NCI-H1092 treated with DMSO at 0.1 percent for 48 hours (cell line): ENCODE measurements at places on chromosomes 11 and 22.

DNA sequence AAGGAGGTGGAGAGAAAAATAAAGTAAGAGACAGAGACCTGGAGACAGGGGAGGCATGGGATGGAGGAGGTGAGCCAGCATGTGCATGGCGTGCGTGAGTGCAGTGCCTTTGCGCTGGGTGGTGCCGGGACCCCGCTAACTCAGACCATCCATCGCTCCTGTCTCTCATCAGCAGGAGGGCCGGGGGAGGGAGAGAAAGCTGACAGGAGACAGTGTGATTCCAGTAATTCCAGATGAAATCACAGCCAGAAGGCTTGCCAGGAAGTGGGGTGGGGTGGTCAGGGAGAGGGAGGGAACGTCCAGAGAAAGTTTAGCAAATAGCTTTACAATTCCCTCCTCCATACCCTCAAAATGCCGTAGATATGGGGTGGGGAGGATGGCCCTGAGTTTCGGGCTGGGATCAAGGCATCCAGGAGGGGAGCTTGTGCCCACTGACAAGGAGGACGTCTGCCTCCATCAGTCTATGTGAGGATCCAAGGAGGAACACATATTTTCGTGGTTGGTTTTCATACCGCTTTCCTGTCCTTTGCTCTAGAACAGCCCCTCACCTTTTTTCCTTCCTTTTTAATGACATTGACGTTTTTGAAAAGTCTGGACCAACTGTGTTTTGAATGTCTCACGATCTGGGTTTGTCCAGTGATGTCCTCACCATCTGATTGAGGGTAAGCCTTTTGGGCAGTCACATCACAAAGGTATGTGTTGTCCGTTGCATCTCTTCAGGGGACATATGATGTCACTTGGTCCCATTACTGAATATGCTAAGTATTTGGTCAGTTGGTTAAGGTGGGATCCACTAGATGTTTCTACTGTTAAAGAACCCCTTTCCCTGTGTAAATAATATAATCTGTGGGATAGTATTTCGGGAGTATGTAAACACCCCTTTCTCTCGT is 567.3 kb downstream of the MIAT start:
- DNase-seq, result no peak

GRCh38 chr11:32894921-32895320 is 2.3 kb downstream of the QSER1 start:
- no peak for DNase-seq

DNA sequence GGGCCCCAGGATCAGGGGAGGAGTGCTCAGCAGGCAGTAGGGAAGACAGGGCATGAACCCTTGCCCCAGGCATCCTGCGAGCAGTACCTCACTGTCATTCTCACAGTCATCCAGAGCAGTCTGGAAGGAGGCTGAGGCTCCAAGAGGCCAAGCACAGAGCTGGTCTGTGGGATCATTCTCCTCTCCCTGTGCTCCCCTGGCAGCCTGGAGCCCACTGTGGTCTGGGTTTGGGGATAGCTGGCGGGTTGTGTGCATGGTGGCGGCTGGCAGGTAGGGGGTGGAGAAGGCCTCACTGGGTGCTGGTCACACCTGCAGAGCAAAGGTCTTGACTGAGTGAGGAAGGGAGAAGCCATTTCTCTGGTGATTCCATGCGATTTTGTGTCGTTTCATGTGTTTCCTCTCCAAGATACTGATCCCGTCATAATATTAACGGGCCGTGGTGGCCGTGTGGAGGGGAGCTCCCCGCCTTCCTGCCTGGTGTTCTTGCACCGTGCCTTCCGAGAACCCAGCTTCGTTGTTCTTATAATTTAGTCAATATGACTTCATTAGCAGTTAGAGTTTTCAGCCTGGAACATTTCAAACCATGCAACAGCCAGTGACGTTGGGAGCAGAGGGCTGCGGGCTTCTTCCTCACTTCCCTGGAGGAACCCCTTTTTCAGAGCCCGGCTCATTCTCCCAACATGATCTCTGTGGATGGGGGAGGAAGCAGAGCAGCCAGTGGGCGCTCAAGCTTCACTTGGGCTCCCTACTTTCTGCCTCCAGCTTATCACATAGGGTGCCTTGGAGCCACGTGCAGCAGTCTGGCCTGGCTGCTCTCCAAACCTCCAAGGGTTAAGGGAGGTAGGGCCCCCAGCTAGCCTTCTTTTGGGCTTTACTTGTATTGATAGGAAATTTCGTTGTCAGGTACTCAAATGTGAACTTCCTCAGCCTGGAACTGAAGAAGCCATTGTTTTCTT is 20.8 kb upstream of the ADORA2A start:
- DNase-seq, result no peak

DNA sequence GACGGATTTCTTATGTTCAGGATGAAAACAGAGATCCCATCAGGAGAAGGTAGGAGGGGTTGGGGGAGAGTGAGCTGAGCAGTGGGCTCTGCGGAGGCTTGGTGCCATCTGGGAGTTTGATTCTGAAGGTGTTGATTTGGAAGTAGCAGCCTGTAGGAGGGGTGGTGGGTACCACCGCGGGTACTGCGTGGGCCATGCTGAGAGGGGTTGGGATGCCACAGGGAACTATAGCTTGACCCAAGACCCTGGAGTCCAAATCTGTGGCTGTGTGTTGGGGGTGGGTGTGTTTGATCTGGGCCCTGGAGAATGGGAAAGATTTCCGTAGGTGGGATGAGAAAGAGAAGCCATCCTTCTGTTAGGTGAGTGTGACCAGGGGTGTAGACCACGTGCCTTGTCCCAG is 5.0 kb downstream of the INCENP start:
- DNase-seq, result no peak

GRCh38 chr22:39908737-39909136 is 7.9 kb downstream of the GRAP2 start:
- no peak for DNase-seq

GRCh38 chr22:22516992-22517391 is 3.1 kb downstream of the ZNF280A start:
- DNase-seq, result no peak

DNA sequence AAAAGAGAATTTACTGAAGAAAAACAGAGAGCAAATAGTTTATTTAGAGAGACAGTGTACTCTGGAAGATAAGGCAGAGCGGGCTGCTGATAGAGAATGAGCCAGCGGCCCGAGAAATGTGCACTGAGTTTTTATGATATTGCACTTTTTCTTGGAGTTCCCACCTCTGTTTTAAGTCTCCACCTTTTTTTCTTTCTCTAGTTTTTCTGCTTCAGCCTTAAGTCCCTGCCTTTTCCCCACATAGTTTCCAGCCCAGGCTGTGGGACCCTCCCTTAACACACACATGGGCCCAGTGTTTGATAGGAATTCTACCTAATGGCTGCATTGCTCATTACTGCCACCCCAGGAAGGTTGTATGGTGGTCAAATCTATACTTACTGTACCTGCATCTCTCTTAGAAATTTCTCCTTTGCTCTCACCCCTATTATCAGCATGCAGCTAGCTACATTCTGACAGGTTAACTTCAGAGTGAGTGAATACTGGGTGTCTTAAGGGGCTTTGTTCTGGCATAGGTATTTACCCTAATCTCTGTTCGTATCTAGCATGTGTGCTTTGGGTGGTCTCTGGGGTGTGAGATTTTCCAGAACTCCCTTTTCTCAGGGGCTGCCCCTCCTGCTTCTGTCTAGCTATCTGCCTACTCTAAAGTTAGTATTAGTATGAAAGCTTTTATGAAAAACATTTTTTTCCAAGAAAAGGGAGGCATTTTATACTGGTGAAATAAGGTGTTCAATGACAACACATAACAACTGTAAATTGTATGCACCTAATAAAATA is 127.3 kb upstream of the TOP3B start:
- no peak for DNase-seq

GRCh38 chr11:101840704-101841103 is 74.1 kb upstream of the CEP126 start:
- DNase-seq, result no peak

- peak; percentile 74 for DNase-seq
Measured at GRCh38 chr11:71396548-71397123, 51.6 kb downstream of the DHCR7 start.

- DNase-seq, result no peak
Measured at GRCh38 chr11:76684516-76684915, 14.0 kb upstream of the LRRC32 start.

DNA sequence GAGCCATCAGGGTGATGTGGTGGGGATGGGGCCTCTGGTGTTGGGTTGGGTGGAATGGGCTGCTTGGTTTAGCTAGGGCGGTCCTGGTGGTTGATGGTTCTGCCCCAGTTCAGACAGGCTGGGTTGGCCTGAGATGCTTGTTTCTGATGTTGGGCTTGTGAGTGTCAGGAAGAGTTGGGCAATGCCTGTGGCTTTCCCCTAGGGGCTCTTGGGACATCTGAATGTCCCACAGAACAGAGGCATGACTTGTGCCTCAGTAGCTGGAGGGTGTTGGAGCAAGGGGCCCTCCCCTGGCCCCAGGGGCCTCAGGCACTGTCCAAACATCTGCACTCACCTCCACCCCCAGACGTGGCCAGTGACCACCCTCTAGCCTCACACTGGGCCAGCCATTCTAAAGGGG is 14.0 kb upstream of the CTSD start:
- DNase-seq, result no peak

- no peak for DNase-seq
Measured at GRCh38 chr11:119505071-119505470, 82.1 kb upstream of the THY1 start.

DNA sequence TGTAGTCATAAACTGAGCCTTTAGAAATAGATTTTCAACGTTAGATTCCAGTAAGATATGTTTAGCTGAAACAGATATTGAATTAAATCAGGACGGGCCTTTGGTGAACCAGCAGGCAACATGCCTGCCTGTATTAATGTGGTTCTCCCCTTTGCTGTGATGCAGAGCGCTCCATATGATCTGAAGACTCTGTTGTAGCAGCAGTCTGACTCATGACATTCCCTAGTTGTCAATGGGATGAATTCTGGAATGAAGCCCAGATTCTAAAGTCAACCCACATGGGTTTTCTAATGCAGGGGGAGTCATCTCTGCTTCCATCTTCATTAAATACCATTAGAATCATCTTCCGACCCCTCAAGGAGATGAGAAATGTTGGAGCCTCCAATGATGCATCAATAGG is 864.5 kb downstream of the NTM start:
- DNase-seq, result no peak

DNA sequence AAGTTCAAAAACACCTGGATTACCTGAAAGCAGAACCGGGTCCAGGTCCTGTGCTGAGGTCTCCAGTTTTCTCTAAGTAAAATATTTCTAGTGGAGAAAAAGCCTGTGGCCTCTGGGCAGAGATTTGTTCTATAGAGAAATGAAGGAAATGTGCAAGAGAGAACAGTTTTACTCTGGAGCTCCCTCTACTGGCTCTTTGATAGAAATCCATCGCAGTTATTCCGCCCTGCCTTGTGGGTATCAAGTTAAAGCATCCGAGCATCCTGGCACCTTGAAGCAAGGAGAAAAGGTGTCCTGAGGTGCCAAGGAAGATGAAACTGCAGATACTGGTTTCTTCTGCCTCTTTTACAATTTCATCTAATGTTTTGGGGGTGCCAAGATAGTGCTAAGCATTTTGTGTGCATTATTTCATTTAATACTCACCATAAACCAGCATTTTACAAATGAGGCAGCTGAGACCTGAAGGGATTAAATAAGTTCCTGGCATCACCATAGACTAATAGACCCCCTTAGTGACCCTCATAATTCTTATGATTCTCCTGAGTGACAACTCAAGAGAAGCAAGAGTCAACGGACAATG is 113.1 kb upstream of the HSD17B12 start:
- DNase-seq, result peak; percentile 62

- no peak for DNase-seq
Measured at GRCh38 chr11:9562716-9563115, 10.8 kb upstream of the WEE1 start.

DNA sequence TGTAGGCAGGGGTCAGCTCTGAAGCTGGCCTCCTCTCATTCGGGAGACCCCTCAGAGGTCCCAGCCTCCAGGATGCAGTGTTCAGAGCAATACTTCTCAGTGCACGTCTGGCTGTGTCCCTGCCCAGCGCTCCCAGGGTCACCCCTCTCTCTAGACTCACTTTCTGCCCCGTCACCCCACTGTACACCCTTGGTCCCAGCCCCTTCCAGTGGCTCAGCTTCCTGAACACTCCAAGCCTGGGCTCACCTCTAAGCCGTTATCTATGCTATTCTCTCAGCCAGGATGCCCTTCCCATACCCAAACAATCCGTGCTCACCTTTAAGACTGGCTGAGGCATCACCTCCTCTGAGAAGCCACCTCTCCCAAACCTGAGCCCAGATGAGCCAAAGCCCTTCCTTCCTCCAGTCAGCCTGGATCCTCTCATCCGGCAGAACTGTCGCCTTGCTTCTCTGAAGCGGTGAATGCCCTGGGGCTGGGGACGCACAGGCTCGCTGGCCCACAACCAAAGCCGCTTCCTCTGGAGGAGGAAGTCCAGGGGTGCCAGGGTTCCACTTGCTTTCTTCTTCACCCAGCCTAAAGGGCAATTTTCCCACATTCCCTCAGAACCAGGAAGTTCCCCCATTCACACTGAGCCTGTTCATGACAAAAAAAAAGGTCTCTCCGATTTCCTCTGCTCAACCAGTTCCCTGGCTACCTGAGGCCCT is 13.7 kb upstream of the CDKN1C start:
- DNase-seq, result no peak

GRCh38 chr11:65919573-65920371 is 546 bp downstream of the DRAP1 start:
- peak; percentile 54 for DNase-seq

- DNase-seq, result no peak
Measured at GRCh38 chr11:105000797-105001196, 22.2 kb downstream of the CASP5 start.

DNA sequence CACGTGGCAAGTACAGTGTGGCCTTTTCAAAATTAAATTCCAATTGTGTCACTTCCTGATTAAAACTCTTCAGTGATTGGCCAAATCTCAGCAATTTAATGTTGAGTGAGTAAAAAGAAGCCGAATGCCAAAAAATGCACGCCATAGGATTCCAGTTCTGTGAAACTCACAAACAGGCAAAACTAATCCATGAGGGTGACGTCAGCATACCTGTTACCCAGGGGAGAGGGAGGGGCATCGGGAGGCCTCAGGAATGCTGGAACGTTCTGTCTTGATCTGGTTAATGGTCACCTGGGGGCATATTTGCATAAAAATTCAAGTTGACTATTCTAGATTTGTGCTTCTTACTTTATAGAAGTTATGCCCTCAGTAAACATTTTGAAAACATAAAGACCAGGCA is 39.9 kb upstream of the RAB1B start:
- DNase-seq, result no peak

DNA sequence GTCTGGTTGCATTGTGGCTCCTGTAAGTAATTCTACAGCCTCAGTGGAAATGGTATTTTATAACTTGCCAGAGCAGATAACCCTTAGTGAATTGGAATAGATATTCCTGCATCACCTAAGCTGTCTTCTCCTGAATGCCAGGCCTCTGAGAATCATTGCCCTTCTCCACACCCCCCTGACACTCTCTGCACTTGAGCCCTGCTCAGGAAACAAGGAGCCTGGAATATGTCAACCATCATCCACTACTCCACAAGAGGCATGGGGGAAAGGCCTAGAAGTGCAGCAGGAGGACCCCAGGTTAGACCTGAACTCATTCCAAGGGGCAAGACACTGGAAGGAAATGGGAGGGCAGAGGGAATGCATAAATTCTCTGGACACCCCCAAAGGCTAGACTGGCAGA is 72.4 kb downstream of the DSCAML1 start:
- no peak for DNase-seq

GRCh38 chr22:41048791-41049717 is 43.3 kb upstream of the EP300 start:
- no peak for DNase-seq
